T47D (cell line): ENCODE measurements at places on chromosomes 6 and 20.

DNA sequence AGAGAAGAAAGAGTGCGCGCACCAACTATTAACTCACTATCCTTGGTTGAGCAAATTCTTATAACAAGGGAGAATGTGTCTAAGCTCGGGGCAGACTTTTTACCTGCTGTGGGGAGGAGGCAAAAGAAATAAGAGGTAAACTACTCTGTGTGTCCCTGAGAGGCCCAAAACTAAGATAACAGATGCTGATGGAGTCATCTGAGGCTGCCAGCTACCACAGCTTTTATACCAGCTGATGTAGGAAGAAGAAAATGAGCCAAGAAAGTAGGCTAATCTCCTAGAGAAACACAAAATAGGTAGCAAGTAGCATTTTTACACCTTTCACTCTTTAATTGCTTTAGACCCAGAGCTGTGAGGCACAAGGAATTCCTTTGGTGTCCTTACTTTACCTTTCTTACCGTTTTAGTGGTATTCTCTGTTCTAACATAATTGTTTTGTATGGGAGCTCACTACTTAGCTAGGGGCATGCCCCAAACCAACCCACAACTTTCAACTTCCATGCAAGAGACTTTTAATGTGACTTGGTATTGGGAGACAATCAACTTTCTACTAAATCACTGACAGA is 27.8 kb upstream of the PIM1 start:
- no peak for DNase-seq

DNA sequence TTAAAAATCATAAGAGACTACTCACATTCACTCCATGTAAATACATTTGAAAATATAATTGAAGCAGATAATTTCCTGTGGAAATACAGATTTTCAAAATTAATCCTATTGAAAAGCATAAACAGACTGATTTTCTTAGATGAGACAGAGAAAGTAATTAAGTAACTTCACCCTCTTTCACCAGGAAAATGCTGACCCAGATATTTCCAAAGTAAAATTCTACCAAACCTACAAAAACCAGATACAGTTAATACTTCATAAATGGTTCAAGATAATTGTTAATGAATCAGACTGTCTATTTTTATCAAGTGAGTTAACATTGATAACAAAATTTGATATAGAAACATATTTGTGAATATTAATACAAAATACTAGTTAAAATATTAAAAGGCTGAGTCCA is 233.5 kb upstream of the KHDRBS2 start:
- DNase-seq: no peak

DNA sequence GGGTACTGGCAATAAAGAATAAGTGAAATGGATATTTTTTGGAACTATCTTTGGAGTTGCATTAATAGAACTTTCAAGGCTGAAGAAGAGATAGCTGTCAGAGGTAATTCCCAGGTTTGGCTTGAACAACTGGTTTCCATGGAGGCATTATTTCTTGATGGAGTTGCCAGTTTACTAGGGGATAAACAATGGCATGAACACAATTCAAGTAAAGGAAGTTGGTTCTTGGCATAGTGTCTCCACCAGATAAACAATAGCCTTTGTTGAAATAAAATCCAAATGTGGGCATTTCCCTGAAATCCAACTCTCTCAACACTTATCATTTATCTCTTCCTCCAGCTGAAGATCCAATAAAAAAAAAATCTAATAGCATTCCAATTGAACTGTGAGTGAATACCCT is 454.9 kb downstream of the C6orf118 start:
- DNase-seq: no peak

GRCh38 chr6:117918454-117918853 is 11.4 kb downstream of the SLC35F1 start:
- DNase-seq: no peak

DNA sequence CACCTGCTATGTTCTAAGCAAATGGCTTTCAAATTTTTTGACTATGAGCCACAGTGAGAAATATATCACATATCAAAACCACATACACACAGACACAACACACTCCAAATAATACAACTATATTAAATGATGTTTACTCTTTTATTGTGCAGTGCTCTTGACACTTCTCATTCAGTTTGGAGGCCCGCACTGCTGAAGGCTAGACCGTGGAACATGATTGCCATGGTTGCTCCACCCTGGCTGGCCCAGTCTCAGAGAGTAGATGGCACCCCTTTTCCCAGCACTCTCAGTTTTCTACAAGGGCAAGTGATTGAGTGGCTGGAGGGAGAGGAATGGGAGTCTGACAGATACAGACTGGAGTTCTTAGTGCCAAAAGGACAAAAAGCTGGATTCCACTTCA is 86.9 kb downstream of the SH3BGRL2 start:
- no peak for DNase-seq

DNA sequence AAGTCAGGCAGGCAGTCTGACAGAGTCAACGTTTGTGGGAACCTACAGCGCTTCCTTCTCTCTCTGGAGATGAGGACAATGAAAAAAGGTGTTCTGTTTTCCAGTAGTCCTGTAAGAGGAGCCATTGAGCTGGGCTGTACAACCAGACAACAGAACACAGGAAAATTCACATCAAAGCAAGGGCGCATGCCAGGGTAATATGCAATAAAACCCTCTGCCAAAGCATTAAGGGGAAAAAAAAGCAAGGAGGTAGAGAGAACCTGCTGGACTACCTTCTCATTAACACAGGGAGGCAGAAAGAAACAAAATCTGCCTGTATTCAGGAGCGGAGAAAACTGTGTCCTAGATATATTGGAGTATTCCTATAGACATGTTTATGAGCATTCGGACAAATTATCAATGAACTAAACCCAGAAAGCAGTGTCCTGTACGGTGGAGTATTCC is 1.3 kb downstream of the RNF24 start:
- DNase-seq: peak; percentile 90

DNA sequence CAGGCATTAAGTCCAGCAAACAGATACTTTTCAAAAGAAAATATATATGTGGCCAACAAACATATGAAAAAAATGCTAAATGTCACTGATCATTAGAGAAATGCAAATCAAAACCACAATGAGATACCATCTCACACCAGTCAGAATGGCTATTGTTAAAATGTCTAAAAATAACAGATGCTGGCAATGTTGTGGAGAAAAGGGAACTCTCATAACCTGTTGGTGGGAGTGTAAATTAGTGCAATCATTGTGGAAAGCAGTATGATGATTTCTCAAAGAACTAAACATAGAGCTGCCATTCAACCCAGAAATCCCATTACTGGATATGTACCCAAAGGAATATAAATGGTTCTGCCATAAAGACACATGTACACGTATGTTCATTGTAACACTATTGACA is 20.6 kb downstream of the KCNQ5 start:
- DNase-seq: no peak

DNA sequence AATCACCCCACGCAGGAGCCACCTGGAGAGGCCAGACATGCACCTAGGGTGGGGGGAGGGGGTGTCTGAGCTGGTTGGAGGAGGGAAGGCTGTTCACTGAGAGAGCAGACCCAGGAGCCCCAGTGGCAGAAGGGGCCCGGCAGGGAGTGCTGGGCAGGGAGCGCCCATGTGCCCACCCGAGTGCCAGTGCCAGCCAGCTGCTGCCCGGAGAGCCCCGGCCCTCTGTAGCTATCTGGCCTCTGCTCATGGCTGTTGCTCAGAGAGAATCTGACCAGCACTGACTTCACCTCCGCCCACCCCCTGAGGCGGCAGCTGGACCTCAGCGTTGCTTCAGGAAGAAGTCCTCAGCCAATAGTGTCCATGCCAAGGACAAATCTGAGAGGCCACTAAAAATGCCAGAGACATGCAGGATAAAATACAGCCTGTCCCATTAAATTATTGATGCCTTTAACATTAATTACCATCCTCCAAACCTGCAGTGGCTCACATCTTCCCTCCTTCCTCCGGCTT is 22.8 kb downstream of the SLC17A9 start:
- DNase-seq: no peak

GRCh38 chr6:50820869-50821264 is 2.2 kb downstream of the TFAP2B start:
- DNase-seq: no peak

GRCh38 chr6:27684264-27685211 is 211.6 kb upstream of the ZNF184 start:
- no peak for DNase-seq

DNA sequence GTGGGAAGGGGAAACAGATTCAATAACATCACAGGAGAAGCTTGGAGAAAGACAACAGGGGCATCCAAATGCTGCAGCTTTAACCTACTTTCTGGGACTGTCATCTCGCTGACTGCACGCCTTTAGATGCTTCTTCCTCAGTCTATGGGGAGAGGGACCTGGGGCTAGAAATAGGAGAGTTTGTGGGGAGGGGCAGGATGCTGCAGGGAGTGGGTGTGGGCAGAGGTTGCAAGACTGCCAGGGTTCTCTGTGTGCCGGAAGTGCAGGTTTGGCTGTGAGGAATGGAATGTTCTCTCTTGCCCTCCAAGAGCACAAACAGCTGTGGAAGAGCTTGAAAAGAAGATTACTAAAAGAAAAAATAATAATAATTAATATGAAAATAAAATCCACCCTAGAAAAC is 93.2 kb downstream of the FOXO3 start:
- DNase-seq: no peak

DNA sequence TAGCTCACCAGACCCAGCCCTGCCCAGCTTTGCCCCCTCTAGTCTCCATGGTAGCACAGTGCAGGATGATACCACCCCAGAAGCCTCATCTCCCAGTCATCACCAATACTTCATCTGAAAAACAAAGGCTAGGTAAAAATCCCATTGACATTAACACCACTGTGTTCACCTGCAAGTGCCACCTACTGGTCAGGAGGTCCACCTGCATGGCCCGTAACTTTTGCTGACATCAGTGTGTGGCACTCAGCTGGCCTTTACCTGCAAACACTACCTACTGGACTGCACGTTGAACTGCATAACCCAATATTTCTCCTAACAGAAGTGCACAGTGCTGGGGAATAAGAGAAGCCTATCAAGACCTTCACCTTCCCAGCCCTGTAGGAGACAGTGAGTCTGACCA is 234.7 kb upstream of the ADGRB3 start:
- no peak for DNase-seq

GRCh38 chr20:44028868-44029847 is 114.5 kb downstream of the TOX2 start:
- DNase-seq: no peak

GRCh38 chr20:40583636-40584035 is 105.4 kb downstream of the MAFB start:
- no peak for DNase-seq

- peak; percentile 55 for DNase-seq
Measured at GRCh38 chr6:156686301-156686994, 90.7 kb upstream of the ARID1B start.

- DNase-seq: no peak
Measured at GRCh38 chr6:121260651-121261102, 73.6 kb downstream of the TBC1D32 start.

DNA sequence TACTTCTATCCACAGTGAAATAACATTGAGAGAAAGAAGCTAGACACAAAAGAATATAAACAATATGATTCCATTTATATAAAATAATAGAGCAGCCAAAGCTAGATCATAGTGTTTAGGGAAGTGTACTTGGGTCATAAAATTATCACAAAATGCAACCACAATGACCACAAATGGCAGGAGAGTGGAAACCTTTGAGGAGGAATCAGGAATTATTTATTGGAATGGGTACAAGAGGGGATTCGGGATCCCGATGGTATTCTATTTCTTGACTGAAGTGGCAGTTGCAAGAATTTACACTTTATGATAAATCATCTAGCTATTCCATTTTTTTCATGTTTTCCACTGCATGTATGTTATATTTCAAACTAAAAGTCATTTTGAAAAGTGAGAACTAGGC is 76.1 kb downstream of the IPCEF1 start:
- no peak for DNase-seq

GRCh38 chr20:49276161-49276960 is 1.5 kb downstream of the ZNFX1 start:
- no peak for DNase-seq

DNA sequence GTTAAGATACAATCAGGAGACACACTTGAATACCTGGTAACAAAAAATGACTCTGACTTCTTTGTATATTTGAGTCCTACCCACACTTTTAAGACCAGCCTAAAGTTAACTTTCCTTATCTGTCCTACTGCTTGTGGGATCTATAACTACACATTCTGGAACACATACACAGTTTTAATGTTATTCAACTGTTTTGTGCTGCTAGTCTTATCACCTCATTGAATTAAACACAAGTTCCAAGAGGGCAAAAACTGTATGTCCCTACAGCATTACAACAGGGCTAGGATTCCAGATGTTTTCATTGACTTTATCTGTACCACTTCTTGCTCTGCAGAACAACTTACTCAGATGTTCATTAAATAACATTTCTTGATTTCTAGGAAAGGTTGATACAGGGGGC is 2.8 kb downstream of the HMGN3 start:
- DNase-seq: no peak

DNA sequence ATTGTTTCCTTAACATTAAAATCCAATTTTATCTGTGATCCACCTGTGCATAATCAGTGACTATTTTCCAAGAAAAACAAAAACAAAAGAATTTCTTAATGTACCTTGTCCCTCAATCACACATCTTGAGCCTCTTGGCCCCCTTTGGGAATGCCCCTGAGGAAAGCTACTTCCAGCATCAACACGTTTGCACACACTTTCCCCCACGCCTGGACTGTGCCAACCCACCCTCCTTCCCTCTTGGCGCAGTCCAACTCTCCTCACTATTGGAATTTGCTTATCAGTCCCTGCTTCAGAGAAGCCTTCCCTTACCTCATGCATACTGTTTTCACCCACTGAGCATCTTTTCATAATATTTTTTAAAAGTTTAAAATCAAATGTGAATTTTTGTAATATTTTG is 389.4 kb upstream of the NRSN1 start:
- DNase-seq: no peak

GRCh38 chr20:45944965-45945677 is 10.6 kb downstream of the PCIF1 start:
- no peak for DNase-seq

- DNase-seq: peak; percentile 79
Measured at GRCh38 chr20:49482621-49483017, at the start of gene KCNB1. Gene KCNB1, minus strand, starts transcription at chr20:49482668. Its CDS starts 188 bp downstream, at chr20:49482480.
